NCI-H748 treated with DMSO at 0.1 percent for 48 hours (cell line): ENCODE measurements at places on chromosomes 11 and 22.

DNA sequence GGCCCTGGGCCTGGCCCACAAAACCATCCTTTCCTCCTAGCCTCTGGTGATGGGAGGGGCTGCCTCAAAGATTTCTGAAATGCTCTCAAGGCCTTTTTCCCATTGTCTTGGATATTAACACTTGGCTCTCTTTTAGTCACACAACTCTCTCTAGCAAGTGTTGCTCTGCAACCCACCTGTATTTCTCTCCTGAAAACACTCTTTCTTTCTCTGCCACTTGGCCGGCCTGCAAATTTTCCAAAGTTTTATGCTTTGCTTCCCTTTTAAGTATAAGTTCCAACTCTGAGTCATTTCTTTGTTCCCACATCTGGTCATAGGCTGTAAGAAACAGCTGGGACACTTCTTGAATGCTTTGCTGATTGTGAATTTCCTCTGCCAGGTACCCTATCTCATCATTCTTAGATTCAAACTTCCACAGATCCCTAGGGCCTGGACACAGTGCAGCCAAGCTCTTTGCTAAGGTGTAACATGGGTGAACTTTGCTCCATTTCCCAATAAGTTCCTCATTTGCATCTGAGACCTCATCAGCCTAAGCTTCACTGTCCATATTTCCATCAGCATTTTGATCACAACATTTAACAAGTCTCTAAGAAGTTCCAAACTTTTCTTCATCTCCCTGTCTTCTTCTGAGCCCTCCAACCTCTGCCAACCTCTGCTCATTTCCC is 93.8 kb downstream of the TRIM29 start:
- DNase-seq = no peak

DNA sequence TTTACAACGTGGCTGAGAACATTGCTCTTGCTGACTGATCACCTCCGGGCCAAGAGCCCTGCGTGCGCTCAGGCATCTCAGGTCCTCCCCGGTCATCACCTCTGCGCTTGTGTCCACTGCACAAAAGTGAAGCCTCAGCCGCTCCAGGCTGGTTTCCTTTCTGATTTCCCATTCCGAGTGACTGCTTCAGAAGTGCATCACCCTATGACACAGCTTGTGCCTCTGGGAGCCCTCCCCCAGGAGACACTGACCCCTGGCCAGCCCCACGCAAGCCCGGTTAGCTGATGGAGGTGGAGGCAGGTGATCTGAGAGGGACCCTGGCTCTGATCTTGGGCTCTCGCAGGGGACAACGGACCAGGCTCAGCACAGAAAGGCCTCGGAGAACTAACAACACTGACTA is 38.3 kb upstream of the GNB1L start:
- no peak for DNase-seq

GRCh38 chr11:119107538-119108145 is 498 bp downstream of the C2CD2L start:
- no peak for DNase-seq

DNA sequence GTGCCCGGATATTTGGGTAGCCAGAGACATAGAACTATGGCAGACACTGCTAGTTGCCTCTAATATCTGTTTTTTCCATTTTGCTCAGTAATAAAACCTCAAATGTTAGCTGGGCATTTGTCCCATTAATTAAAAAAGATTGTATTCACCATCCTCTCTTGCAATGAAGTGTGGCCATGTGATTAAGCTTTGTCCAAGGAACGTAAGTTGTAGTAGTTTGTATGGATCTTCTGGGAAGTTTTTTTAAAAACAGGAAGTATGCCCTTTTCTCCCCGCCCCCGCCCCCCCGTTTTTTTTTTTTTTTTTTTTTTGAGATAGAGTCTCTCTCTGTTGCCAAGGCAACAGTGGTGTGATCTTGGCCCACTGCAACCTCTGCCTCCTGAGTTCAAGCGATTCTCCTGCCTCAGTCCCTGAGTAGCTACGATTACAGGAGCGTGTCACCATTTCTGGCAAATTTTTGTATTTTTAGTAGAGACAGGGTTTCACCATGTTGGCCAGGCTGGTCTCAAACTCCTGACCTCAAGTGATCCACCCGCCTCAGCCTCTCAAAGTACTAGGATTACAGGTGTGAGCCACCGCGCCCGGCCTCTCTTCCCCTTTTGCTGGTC is 1.7 kb upstream of the TMEM135 start:
- DNase-seq = no peak

GRCh38 chr11:73269459-73270015 is 2.6 kb upstream of the P2RY6 start:
- no peak for DNase-seq

- DNase-seq = no peak
Measured at GRCh38 chr11:118443590-118444218, 7.4 kb downstream of the KMT2A start.

DNA sequence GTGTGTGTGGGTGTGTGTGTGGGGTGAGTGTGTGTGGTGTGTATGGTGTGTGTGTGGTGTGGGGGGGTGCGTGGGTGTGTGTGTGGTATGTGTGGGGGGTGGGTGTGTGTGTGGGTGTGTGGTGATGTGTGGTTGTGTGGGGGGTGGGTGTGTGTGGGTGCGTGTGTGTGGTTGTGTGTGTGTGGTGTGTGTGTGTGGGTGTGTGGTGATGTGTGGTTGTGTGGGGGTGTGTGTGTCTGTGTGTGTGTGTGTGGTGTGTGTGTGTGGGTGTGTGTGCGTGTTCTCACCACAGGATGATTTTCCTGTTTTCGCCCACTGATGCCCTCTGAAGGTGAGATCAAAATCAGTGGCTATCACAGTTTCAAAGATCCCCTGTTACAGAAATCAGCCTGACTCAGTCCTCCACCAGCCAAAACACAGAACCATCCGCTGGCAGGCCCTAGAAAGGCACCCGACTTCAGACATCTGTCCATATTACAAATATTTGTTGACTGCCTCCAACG is 24.7 kb downstream of the CPT1A start:
- no peak for DNase-seq

DNA sequence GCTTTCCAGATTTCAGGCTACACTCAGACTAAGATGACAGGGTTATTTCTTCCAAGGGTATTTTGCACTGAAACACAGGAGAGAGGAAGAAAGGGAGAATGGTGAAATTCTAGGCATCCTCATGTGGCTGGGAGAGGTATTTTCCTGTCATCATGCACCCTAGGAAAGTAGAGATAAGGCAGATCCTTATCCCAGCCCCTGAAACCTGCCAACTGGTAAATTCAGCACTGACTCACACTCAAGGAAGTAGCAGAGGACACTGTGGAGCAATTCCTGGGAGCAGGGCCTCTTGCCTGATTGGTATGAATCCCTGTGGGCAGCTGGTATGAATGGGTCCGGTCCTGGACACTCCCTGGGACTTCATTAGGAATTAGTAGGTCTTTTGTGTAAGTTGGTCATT is 37.6 kb upstream of the SLC5A1 start:
- DNase-seq = no peak

DNA sequence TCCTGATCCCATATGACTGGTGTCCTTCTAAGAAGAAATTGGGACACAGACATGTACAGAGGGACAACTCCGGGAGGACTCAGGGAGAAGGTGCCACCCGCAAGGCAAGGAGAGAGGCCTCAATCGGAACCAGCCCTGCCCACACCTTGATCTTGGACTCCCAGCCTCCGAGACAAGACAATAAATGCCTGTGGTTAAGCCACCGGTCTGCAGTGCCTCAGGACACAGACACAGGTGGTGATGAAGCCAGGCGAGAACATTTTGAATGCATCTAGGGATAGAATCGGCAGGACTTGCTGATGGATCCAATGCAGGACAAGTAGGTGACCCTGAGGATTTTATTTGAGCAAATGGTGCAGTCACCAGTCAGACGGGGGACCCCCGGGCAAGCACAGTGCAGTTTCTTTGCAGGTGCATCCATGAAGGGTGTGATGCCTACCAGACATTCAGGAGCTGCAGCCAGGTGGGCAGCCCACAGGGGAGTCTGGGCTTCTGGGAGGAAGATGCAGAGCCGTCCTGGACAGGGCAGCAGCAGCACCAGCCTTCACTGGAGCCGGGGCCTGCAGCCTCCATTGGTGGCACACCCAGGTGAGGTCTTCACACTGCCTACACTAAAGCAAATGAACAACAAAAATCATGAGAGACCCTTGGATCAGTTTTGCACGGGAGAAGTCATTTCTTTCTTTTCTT is 20.2 kb upstream of the SEPTIN5 start:
- no peak for DNase-seq

DNA sequence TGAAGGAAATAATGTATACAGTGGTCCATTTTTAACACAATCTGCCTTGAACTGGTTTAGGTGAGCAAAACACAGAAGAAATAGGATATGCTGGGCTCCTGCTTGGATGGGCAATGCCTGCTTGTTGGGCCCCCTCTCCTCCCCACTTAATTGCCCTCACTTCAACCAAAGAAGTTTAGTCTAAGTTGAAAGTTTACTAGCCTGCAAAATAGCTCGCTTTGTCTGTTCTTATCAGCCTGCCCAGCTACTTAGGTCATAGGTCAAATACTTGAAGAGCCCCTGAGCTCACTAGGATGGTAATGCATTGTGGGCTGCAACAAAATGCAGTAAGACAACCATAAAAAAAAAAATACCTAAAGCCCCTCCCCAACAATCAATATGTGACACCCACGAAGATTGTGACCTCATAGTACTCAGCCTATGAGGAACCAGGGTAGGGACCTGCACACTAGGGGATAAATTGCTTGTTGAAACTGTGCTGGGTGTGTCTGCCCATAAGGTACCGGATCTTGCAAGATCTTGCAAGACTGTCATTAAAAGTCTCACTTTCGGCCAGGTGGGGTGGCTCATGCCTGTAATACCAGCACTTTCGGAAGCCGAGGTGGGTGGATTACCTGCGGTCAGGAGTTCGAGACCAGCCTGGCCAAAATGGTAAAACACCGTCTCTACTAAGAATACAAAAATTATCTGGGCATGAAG is 10.9 kb downstream of the DRICH1 start:
- DNase-seq = no peak

- no peak for DNase-seq
Measured at GRCh38 chr11:1628506-1629325, 859 bp upstream of the KRTAP5-5 start.

- DNase-seq = no peak
Measured at GRCh38 chr11:28448186-28448585, 340.0 kb downstream of the METTL15 start.

- no peak for DNase-seq
Measured at GRCh38 chr11:93773601-93774200, 10.4 kb upstream of the MED17 start.

DNA sequence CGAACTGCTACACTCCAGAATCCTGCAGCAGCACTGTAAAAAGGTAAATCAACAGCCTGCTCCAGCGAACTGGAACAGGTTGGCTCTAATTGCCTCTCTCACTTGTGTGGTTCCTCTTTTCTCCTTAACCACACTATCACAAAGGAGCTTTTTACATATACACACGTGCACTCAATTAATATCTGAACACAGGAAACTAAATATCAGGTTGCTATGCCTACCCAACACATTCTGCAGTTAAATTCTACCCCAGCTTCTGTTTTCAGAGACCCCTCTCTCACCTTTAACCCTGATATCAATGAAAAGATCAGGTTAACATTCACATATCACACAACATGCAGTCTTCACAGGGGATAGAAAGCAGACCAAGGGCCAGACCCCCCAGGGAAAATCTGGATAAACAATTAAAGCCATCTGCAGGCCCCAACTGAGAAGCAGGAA is 11.0 kb downstream of the RBFOX2 start:
- DNase-seq = peak; percentile 24

GRCh38 chr11:15903246-15903645 is 453.1 kb downstream of the SOX6 start:
- no peak for DNase-seq

GRCh38 chr11:23680488-23681230 is 816.2 kb upstream of the LUZP2 start:
- DNase-seq = no peak

GRCh38 chr22:39729141-39729934 is 158.8 kb downstream of the CACNA1I start:
- no peak for DNase-seq

GRCh38 chr11:133207995-133208394 is 324.3 kb downstream of the OPCML start:
- no peak for DNase-seq

DNA sequence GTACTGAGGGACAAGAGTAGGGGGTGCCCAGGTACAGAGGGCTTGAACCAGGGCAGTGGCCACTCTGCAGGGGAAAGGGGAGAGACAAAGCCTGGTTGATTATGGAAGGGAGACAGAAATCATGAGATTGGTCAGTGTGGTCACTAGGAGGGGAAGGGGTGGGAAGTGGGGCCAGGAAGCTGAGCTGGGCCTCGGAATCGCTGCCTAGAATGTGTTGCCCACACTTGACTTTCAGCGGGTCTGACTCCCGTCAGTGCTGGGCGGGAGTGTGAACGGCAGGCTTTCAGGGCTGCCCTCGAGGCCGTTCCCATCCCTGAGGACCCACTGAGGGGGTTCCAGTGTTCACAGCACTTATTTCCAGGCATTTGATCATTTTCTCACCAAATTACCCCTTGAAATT is 5.9 kb downstream of the DAGLA start:
- DNase-seq = no peak

GRCh38 chr22:49693848-49694247 is 133.8 kb downstream of the BRD1 start:
- no peak for DNase-seq

GRCh38 chr11:7894251-7894650 is 36.8 kb downstream of the OR10A6 start:
- no peak for DNase-seq

DNA sequence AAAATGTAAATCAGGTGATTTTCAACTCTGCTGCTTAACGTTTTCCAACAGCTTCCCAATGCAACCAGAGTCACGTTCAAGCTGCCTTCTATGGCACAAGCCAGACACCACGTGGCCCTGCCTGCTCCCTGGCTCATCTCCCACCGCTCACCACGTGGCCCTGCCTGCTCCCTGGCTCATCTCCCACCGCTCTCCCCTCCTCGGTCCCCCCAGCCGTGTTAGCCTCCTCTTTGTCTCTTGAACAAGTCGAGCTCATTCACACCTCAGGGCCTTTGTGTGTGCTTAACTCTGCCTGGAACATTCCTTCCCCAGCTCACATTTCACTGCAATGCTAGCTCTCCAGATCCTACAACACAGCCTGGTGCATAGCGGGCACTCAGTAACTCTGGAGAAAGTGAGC is 307.6 kb downstream of the CTTN start:
- DNase-seq = no peak

- no peak for DNase-seq
Measured at GRCh38 chr11:60594998-60595642, 79.9 kb downstream of the MS4A13 start.

- DNase-seq = no peak
Measured at GRCh38 chr11:93604008-93604660, 57.3 kb upstream of the CEP295 start.

DNA sequence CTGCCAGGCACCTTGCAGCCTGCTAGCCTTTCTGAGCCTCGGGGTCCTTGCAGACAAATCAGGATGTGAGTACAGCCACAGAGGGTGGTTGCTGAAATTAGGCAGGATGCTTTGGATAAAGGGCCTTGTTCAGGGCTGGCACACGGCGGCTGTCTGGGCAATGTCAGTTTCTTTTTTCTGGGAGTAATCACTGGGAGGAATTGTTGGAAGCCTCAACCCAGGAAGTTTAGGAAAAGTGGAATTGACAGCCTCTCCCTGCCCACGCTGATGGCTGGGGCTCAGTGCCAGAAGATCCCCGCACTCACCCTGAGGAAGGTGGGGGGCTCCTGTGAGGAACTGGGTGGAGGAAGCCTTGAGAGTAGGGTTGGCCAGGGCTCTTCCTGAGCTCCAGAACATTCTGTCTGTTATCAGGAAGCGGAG is 37.4 kb downstream of the CD82 start:
- no peak for DNase-seq
